Stimulated activated CD4-positive, alpha-beta T cell treated with anti-CD3 and anti-CD28 coated beads, Interleukin-15, amount 100 ng/mL, for 1 hour (primary cell): ENCODE measurements at places on chromosomes 11 and 22.

DNA sequence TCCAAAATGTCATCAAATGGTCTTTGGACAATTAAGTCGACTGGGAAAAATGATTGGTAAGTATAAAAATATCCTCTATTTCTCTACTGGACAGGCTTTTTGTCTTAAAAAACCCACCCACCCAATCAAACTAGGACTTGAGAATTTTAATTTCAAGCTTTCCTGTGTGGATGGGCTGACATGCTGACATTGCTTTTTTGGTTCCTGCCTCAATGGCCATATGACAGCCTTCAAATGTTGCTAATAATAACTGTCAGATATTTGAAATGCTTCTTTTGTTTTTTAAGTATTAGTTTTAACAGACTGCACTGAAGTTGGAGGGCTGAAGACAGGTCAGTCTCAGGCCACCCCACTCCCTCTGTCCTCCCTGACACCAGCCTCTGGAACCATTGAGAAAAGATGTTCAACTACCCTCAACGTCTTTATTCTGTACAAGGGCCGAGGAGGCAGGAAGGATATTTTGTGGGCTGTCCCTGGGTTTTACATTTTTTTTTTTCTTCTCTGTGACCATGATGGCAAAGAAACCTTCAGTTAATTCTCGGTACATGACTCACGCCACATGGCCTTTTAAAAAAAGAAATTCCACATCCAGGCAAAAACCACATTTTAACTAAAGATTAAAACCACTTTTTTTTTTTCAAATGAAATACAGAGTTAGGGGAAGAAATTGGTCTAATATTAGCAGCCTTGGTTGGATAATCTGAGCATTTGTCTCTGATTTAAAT lies 130.4 kb downstream of the SLC1A2 start:
- no peak for DNase-seq

- no peak for DNase-seq
Observed at GRCh38 chr22:30838111-30838510, 130.5 kb downstream of the MORC2 start.

DNA sequence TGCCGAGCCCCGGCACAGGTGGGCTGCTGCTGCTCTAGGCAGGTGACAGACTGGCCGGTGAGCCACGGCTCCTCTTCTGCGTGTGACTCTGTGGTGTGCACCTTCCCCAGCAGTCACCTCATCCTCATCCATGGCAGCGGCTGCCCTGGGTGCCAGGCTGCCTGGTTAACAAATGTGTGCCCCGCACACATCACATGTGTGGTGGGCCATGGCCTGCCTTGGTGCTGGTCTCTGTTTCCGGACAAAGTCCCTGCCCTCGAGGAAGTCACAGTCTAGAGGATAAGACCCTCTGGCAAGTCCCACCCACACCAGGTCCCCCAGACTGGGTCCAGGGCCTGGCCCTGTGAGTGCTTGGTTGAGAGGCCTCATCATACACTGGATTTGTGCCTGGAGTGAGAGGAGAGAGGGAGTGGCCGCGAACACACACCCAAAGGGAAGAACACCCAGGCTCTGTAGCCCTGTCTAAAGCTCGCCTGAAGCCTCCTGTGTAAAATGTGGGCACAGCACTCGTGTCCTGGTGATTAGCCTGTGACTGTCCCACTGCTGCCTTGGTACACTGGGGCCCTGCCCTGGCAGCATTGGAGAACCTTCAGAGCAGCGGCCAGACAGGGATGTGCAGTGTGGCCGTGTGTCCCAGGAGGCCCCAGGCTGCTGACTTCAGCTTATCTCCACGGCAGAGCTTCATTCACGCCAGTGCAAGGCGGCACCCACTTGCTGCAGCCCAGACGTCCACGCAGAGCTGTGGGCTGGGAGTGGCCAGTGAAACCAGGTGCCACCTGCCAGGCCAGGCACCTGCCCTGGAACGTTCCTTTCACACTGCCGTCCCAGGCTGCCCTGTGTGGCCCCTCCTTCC lies 269.9 kb downstream of the TBC1D22A start:
- no peak for DNase-seq

- no peak for DNase-seq
Observed at GRCh38 chr22:46537946-46538813, 760 bp upstream of the CELSR1 start.

DNA sequence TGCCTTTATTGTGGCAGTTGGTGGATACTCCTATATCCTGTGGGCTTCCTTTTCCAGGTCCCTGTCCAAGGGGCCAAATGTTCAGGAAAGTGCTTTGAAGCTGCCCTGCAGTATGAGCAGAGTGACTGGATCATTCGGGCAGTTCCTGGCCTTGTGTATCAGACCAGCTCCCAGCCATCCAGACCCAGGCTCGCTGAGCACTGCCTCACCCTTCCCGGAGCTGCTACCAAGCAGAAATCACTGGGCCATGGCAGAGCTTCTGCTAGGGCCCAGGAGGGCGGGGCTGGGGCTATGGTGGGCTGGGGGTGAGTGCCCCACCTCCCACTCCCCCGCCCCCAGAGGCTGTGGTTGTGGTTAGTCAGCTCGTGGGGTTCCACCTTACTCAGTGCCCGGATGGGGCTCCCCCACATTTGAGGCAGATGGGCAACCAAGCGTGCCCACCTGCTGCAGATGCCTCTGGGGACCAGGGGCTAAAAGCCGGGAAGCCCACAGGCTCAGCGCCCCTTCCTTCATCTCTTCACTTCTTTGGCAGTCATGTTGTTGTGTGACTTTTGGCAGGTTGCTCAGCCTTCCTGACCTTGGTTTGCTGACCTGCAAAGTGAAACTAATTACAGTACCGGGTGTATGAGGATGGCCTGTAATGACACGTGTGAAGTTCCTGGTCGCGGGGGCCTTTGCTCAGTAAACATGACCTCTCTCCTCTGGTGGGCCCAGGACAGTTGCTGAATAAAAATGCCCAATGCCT lies 2.1 kb upstream of the LRRC32 start:
- peak; percentile 19 for DNase-seq

DNA sequence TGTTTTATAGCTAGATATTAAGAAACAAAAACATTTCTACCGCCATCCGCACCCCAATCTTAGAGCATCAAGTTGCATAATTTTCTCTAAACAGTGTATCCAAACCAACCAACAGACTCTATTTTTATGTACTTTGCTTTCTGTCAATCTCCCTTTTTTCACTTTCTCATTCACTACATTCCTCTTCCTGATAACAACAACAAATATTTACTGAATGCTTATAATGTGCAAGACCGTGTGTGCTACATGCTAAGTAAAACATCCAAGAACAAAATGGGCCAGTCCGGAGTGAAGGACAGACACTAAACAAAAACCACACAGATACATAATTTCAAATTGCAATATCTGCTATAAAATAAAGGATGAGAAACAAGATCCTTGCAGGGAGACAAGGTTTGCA lies 38.6 kb upstream of the SOX6 start:
- DNase-seq = no peak

DNA sequence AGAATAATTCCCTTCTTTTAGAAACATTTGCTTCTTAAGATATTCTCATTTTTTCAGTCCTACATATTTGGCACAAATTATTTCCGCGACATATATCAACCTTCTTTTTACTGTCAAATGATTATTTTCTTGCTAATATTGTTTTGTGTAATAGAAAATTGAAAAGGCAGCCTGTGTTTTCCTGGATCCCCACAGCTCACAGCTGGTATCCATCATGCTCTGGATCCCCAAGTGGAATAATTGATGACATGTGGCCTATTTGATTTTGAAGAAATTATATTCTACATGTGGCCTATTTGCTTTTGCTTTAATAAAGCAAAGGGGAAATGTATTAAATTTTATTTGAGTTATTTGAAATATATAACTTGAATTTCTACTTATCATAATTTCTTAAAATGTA lies 199.4 kb upstream of the LUZP2 start:
- no peak for DNase-seq

DNA sequence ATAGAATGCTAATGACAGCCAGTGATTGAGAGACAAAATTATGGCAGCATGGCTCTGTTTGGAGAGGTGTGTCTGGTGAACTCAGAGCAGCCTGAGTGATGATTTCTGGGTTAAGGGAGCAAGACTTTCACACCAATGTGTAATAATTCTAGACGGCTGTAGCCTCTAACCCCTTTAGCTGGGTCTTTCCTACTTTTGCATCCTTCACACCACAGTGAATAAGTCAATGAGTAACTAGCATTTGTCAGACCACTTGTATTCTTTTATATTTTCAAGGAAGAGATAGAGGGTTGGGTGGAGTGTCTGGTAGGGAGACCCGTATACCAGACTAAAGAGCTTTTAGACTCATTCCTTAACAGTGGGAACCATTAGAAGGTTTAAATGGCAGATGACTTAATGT lies 50.4 kb downstream of the ATXN10 start:
- DNase-seq = no peak

- DNase-seq = no peak
Observed at GRCh38 chr11:116192509-116193210, 580.1 kb downstream of the BUD13 start.

DNA sequence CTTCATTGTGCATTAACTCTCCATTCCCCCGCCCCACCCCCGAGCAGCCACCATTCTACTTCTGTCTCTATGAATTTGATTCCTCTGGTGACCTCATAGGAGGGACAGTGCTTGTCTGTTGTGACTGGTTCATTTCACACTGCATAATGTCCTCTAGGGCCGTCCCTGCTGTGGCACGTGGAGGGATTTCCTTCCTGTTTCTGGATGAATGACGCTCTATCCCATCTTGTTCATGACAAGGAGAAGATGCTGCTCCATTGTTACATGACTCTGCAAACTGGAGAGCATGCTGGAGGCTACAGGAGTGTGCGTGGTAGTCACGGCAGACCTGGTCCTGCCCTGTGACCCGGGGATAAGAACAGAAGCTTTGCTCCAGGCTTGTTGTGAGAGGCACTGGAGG lies 61.3 kb downstream of the RTL6 start:
- DNase-seq = no peak

DNA sequence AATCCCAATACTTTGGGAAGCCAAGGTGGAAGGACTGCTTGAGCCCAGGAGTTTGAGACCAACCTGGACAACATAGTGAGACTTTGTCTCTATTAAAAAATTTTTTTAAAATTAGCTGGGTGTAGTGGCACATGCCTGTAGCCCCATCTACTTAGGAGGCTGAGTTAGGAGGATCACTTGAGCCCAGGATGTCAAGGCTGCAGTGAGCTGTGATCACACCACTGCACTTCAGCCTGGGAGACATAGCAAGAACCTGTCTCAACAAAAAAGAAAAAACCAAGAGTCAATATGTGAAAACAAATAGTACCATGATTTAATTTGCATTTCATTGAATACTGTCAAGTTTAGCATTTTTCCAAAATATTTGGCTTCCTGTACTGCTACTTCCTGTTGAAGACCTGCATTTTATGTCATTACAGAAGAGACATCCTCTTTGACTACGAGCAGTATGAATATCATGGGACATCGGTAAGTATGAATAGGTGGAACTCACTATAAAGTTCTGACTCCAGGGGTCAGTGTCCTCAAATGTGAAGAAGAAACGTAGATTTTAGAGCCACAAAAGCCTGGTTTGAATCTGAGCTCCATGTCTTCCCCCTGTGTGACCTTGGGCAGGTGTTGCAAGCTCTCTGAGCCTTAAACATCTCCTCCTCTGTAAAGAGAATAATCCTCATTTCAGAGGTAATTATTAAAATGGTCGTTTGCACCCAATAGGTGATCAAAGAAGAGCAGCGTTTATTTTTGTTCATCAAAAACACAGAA lies 16.0 kb downstream of the CDC45 start:
- no peak for DNase-seq

- DNase-seq = no peak
Observed at GRCh38 chr11:78390809-78391208, 26.8 kb downstream of the GAB2 start.

- no peak for DNase-seq
Observed at GRCh38 chr11:45722144-45722543, 56.7 kb upstream of the CHST1 start.

GRCh38 chr22:17832665-17833064 lies 58.4 kb upstream of the BID start:
- DNase-seq = no peak

- DNase-seq = no peak
Observed at GRCh38 chr22:29917052-29917902, 34.3 kb downstream of the MTMR3 start.

GRCh38 chr11:47991266-47991830 lies 11.0 kb downstream of the PTPRJ start:
- no peak for DNase-seq

GRCh38 chr11:10975287-10975721 lies 117.5 kb upstream of the ZBED5 start:
- no peak for DNase-seq

GRCh38 chr11:73167363-73167954 lies 25.3 kb upstream of the FCHSD2 start:
- no peak for DNase-seq

DNA sequence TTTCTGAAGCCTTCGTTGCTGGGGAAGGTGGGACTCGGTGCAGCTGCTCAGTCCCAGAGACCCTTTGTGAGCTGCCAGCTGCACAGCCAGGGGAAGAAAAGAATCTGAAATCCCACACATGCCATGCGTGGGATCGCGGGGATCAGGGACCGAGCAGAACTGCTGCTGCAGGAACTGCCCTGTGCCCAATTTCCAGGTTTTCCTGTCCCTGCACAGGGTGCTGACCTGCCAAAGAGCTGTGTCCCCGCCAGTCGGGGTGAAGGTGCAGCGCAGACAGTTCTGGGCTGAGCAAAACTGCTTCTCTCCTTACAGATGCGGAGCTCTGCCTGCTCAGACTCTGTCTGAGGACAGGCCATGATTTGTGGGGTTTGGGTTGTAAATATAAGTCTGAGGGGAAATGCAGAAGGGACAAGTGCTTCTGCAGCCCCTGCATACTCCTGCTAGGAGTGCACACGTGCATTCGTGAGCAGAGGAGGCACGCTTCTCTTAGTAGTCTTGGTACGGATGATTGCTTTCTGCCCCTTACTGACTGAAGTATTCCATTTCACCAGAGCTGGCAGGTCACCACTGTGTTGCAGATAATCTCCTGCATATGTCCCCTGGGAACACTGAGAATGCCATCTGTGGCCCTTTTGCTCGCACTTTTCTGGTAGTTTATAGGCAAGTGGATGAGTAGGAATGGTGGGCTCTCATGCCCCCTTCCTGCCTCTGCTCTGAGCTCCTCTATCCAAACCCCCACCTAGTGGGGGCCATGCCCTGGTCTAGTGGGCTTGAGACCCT lies 141.4 kb downstream of the PARVA start:
- no peak for DNase-seq

DNA sequence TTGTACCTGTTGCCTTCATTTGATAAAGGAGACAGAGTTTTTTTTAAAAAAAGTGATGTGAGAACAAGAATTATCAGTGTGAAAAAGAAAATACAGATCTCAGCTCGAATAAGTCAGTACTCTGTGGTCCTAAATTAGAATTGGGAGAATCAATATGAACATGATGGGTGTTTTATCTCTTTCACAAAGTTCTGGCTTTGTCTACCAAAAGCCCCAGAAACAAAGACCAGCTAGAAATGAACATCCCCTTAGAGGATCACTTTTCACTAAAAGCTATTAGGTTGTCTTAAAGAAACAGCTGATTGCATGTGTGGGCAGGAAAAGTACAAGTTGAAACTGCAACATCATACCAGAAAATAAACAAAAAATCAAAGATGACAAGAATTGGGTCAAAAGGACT lies 8.4 kb upstream of the ST14 start:
- no peak for DNase-seq

GRCh38 chr22:32831584-32831983 lies 30.1 kb downstream of the TIMP3 start:
- DNase-seq = no peak

GRCh38 chr11:124656774-124657630 lies 16.5 kb downstream of the SIAE start:
- no peak for DNase-seq

- DNase-seq = no peak
Observed at GRCh38 chr11:121449626-121450025, 2.5 kb upstream of the SORL1 start.

- no peak for DNase-seq
Observed at GRCh38 chr11:16780698-16781550, 42.5 kb downstream of the C11orf58 start.

GRCh38 chr22:27750584-27751265 lies 50.8 kb downstream of the MN1 start:
- DNase-seq = no peak
